ENCODE measurements at places on chromosomes 5 and 9.

DNA sequence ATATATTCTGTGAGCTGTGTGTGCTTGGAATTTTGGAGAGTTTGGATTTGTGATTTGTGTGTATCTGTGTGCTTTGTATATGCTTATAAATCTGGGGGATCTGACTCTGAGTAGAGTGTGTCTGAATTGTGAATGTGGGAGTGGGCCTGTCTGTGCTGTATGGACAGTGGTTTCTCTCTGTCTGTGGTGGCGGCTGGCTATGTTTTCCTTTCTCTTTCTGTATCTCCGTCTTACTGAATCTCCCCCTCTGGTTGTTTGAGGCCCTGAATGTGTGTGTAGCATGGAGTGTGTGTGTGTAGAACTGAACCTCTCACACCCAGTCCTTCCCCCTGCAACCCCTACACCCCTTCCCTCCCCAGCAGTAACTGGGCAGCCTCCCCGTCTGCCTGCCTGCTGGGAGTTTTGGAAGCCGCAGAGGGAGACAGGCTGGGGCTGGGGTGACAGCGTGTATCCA is 4.7 kb downstream of the CXXC5 start:
- DNase-seq = no peak

GRCh38 chr5:180330270-180330648 is 22.9 kb downstream of the GFPT2 start:
- no peak for DNase-seq

- peak; percentile 82 for DNase-seq
Observed at GRCh38 chr9:124286292-124286931, 28.7 kb downstream of the NEK6 start.

GRCh38 chr9:76985581-76985980 is 33.9 kb upstream of the FOXB2 start:
- DNase-seq = no peak

DNA sequence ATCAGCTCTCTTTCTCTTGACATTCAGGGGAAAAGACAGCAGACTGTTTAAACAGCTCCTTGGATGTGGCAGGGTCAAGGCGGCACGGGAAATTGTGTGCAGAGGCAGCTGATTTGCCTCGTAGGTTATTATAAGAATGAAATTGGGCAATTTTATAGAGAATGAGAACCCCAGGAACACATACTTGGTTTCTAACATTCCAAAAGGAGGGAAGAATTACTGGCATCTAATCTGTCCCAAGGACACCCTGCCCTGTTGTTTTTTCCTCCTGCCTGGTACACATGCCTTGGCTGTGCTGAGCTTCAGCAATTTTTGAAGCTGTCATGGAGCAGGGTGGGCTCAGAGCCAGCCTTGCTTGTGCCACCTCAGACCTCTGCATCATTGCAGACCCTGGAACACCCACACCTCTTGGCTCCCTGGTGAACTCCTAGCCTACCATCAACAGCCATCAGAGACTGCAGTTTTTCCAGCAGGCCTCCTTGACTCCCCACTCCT is 143.6 kb downstream of the BOD1 start:
- DNase-seq = no peak

GRCh38 chr5:74763504-74763903 is 3.4 kb downstream of the GFM2 start:
- no peak for DNase-seq

- no peak for DNase-seq
Observed at GRCh38 chr9:107612136-107612535, 122.6 kb upstream of the KLF4 start.

GRCh38 chr9:96476591-96476990 is 26.6 kb downstream of the HABP4 start:
- no peak for DNase-seq

- DNase-seq = no peak
Observed at GRCh38 chr5:147190331-147190730, 44.5 kb upstream of the STK32A start.

GRCh38 chr9:91033797-91034196 is 232.2 kb downstream of the SYK start:
- DNase-seq = peak; percentile 13

GRCh38 chr5:95712347-95712958 is 18.7 kb upstream of the RHOBTB3 start:
- no peak for DNase-seq

DNA sequence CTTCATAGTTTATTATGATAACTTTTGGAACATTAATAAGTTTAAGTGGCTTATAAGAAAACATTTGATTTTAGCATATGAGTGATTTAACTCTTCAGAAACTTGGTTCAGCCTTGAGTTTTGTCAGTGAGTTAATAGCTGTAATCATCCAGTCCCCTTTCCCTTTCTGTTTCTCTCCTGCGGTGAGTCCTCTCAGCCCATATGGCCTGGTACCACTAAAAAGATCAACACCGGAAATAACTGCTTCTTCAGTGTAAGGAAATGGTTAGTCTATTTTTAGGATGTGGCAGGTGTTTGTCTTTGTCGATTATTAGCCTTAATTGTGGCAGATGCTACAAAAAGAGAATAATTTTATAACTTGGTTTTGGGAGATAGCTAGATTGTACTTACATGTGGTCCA is 120.2 kb upstream of the GRHPR start:
- DNase-seq = peak; percentile 44

- no peak for DNase-seq
Observed at GRCh38 chr5:156687514-156687913, 162.6 kb upstream of the PPP1R2B start.

DNA sequence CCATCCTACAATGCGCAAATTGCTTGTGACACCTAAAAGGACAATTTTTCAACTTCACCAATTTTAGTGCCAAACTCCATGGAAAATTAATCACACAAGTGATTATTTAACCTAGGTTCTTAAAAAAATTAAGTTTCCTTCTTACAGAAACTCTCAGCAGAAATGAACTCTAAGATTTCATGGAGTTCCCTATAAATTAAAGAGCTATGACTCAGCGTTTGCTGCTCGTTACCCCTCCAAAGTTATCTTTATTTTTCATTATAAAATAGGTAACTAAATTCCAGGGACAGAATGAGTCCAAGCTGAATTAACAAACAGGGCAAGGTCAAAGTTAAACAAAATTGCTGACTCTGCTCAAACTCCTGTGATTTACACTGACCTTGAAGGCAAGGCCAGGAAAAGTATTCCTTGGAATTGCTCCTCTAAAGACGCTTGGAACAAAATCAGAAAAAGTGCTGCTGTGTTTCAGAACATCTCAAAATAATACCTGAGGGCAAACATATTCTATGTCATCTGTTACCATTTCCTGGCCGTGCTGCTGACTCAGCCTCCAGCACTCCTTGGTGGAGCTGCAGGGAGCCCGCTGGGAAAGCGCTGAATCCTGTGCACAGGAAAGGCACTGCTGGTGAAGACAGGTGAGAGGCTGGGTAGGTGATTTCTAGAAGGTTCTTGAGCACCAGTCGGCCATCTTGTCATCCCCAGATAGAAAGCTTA is 2.5 kb upstream of the CMBL start:
- no peak for DNase-seq

- DNase-seq = peak; percentile 16
Observed at GRCh38 chr5:73213566-73213998, 40.6 kb downstream of the TMEM174 start.

GRCh38 chr5:16806711-16807546 is 129.2 kb downstream of the MYO10 start:
- no peak for DNase-seq

GRCh38 chr9:128987805-128988204 is 40.3 kb downstream of the NUP188 start:
- DNase-seq = no peak

- no peak for DNase-seq
Observed at GRCh38 chr5:146048994-146049703, 56.2 kb downstream of the PLAC8L1 start.

GRCh38 chr9:99594056-99594780 is 227.5 kb upstream of the NR4A3 start:
- no peak for DNase-seq

Measured in stimulated activated naive B cell treated with anti-CD40 and anti-IgM and Interleukin-4, amounts not matched to agents 10 μg/mL and 1 μg/mL and 100 μg/mL, for 72 hours (primary cell).